IMR-90 (cell line): ENCODE measurements at places on chromosomes 5 and 9. TPM values are rescaled to one million over a fixed set of nuclear protein-coding genes. Genes with fewer than 3 reads are reported as not detected.

GRCh38 chr5:146196459-146197048 lies 6.9 kb upstream of the RBM27 start:
- no peak for DNase-seq

DNA sequence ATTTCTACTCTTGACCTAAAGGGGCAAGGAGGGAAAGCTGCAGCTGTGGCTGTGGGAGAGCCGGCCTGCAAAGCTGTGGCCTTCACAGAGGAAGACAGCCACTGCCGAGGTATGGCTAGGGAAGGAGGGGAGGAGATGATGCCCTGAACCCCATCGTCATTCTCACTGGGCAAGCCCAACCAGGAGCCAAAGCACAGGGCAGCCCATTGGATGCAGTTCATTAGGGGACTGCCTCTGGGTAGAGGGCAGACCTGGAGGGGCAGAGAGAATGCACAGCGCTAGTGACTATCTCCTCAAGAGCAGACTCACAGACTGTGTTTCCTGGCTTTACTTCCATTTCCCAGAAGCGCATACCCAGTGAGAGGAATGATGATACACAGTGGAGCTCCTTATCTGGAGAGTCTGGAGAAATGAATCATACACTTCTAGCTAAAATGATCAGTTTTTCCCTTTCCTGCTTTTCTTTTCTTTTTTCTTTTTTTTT lies 47.2 kb upstream of the TTC23L start:
- DNase-seq: peak; percentile 81

DNA sequence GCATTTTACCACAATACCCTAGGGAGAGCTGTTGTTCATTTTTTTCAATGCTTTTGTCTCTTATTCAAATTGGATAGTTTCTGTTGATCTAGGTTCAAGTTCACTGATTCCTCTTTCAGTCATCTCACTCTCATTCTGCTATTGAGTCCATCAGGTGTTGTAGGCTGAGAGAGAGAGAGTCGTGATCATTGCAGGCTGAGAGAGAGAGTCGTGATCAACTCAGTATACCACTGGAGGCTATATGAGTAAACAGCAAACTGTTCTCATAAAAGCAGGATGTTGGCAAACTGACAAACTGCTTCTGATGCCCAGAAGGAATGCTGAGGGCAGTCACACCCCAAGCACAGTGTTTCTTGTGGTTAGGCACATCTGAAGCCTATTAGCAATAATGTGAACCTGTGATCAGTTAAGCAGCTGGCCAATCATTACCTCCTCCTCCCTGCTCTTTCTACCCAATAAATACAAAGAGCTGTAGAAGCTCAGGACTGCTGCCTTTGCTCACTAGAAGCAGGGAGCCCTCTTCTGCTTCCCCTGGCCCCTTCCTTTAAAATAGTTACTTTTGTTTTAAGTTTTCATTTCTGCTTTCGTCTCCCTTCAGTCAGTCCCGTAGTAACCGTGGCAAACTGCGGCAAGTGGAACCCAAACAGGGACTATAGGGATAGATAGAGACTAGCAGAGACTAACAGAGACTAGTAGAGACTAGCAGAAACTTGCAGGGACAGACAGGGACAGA lies 476.1 kb upstream of the ACO1 start:
- no peak for DNase-seq

The TERT gene
- total RNA-seq: not detected in 2 replicates

The FAM200C gene
- 6.3 and 6.7 TPM in 2 replicates for total RNA-seq

DNA sequence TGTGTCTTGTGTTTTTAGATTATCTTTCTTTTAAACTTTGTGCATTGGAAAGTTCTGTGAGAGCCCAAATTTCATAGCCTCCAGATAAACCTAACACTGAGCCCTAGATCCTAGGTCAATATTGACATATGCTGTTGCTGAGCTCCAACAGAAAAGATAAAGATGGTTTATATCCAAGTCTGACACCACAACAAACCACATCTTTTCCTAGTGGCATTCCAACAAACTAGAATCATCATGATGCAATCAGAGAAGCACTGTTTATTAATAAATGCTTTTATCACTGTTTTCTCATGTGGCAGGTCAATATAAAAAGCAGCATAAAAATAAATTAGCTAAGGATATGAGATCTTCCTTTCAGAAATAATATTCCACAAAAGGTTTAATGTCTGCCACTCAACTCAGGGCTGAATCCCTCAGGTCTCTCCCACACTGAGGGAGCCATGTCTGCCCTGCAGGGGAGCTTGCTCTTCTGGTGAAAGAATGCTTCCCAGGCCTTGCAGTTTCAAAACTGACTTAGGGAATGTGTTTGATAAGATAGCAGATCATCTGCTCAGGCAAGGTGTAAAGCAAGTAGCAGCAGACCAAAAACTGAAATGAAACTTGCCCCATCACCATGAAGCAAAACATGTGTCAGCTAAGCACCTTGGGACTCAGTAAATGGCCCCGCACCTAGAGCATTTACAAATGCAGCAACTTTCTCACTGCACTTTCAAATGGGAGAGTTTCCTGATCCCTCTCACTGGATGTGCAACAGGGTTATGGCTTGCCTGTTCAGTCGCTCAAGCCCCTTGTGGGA lies 493.0 kb downstream of the AGTPBP1 start:
- no peak for DNase-seq
